ENCODE measurements at places on chromosomes 13 and 19. TPM values are rescaled to one million over a fixed set of nuclear protein-coding genes. Genes with fewer than 3 reads are reported as not detected.

The FFAR2 gene
- total RNA-seq, result not detected

GRCh38 chr13:41837629-41838028 is 123.3 kb downstream of the VWA8 start:
- DNase-seq, result no peak

The NLRP5 gene
- not detected for total RNA-seq

GRCh38 chr19:13881251-13881691 is 4.3 kb downstream of the NANOS3 start:
- DNase-seq, result no peak

DNA sequence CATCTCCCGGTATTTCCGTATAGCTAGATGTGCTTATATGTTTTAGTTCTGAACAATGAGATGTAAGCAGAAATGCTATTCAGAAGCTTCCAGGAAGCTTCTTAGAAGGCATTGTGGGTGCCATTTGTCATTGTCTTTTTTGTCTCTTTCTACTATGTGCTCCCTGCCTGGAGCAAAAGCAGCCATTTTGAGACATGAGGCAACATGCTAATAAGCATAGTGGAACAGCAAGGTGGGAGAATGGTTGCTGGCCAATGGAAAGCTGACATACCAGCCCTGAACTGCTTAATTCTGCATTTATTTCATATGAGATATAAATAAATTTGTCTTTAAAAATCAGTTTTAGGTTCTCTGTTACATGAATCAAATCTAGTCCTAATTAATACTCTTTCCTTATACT is 299.7 kb downstream of the LMO7 start:
- DNase-seq, result no peak
